ENCODE measurements at places on chromosomes 16 and 17.

DNA sequence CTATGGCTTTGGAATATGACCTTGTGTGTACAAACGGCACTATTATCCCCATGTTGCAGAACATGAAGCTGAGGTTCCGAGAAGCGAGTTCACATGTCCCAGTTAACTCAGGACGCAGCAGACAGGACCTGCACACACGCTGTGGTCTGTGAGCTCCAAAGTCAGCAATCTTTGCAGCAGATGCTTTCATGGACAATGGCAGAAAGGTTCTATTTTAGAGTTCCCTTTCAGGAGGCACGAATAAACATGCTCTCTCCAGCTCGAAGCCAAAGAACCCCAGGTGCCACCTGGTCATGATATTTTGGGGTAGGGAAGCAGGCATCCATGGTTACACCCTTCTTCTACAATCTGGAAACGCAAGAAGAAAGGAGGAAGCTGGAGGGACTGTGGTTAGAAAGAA is 412.0 kb downstream of the TMEM114 start:
- no peak for DNase-seq

DNA sequence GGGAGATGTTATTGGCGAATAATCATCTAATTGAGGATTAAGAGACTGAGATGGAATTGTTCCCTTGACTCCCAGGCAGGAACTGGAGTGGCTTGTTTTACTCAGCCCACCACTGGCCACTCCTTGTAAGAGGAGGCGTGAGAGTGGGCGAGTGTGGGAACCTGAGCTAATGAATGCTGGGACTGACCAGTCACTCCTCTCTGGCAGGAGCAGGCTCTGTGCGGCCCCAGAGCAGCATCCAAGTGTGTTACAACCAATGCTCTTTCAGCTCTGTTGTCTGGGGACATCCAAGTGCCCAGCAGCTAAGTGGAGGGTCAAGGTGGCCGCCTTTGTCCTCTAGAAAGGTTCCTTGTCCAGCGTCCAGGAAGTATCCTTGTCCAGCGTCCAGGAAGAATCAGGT is 739.9 kb downstream of the CDH8 start:
- DNase-seq, result no peak

- no peak for DNase-seq
Measured at GRCh38 chr17:5514976-5515375, 28.6 kb downstream of the MIS12 start.

GRCh38 chr17:49218941-49219913 is 8.7 kb downstream of the ABI3 start:
- no peak for DNase-seq

DNA sequence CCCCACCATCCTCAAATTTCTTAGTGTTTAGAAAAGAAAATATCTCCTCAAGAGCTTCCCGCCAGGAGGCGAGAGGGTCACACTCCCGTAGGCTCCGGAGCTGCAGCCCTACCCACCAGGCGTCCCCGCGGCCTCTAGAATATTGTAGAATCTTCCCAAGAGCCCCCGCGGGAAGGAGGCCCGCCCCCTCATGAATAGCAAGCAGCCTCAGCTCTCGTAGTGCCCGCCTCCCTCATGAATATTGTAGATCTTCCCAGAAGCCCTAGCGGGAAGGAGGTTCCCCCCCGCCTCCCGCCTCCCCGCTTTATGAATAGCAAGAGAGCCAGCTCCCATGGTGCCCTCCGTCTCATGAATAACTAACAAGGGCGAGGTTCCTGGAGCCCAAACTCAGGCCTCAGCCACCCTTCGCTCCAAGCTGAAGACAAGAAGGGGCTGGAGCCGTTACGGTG is at the start of gene FBXO47:
Gene FBXO47 (minus strand): TSS at position 114 of the 449 bp plus-strand sequence. CDS start 4,378 bp downstream, outside the sequence.
- peak; percentile 67 for DNase-seq

DNA sequence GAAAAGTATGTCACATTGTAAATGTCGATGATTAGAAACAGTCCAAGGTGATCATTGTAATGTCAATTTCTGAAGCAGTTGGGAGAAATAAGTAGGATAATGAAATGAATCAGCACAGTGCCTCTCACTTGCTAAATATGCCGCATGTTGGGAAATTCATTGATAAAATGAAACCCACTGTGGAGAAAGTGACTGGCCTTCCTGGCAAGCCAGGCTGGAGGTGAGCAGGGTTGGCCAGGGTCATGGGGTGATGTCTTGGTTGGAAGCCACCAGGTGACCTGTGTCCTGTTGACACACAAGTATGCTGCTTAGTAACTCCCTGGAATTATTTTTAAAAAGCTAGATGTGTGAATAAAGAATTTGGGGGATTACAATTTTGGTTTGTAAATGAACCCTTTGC is 14.9 kb upstream of the WNT9B start:
- DNase-seq, result no peak

DNA sequence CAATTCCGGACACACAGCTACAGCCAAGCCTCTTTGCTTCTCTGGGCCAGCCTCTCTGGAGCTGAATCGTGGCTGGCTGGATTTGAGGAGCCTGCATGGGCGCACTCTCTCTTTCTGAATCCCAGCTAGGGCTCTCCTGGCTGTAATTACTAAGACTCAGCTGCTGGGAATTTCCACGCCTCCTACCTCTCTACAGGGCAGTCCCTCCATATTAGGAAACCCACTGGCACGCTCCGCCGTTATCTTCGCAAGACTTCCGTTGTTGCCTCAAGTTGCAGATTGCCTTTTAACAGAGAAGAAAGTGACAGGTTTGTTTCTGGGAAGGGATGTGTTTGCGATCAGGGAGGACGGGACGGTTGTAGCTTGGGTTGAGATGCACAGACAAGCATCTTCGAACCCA is 188.4 kb upstream of the NLRP1 start:
- no peak for DNase-seq

DNA sequence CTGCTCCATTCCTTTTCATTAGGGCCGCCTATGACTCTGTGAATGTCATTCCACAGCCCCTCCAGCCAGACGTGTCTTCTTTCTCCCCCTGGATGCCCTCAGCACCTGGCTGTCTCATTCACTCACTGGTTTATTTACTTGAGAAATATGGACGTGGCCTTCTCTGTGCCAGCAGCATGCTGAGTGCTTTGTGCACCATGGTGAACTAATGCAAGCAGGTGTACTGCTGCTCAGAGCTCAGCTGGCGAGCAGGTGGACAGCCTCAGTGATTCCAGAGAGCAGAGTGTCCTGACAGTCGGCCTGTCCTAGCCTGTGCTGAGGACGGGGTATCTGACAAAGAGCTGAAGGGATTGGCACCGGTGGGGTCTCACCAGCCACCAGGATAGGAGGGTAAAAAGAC is 96.7 kb downstream of the GNAO1 start:
- no peak for DNase-seq

DNA sequence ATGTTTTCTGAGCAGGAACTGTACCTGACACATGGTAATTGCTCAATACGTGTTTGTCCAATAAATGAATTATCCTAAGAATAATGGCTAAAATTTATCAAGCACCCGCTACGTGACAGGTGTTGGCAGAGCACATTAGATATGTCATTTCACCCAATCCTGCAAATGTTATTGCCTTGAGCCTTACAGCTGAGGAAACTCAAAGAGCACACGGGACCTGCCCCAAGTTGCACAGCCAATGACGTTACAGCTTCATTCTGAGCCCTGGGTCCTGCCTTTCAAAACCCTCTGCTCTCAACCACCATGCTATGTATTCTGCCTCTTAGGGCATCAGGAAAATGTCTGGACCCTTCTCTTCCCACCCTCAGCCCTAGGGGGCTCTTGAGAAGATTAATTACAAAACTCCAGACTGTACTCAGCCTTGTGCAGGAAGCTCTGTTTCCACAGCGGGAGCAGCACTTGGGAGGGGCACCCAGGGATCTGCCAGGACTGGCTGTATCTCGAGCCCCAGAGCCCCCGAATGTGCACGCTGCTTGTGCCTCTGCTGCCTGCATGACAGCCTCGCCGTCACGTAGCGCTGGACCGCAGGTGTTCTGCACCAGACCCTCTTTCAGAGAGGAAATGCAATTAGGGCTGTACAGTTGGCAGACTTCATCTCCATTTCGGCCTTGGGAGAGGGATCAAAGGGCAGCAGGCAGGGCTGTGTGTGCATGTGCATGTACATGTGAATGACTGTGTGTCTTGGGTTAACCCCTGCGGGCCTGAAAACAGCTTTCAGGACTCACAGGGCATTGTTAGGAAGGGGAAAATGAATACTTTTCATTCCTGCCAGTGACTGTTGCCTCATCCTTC is 71.6 kb downstream of the GPR139 start:
- no peak for DNase-seq

DNA sequence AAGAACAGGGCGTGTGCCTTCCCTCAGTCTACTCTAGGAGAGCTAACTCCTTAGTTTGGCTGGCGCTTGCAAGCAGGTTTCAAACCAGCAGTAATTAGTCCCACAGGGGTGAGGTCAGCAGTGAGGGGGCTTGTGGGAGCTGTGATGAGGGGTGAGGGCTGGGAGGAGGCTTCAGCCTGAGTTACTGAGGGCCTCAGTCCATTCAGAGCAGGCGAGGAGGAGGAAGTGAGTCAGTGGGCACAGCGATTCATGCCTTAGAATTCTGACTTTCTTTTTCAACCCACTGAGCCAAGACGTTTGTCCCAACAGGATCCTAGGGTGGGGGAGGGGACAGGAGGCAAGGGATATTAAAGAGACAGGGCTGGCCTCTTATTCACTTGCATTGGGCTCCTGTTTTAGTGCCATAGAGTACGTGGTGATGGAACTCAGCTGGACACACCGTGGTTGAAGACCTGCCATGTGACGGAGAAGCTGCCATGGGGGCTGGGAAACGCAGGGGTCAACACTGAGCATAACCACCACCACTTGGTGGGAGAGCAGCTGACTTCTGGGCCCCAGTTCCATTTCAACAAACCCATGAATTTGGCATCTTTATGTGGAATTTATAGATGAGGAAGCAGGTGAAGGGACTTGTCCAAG is 8.3 kb upstream of the ITGA3 start:
- DNase-seq, result peak; percentile 98

GRCh38 chr17:78294776-78295175 is 63.3 kb downstream of the TMEM235 start:
- DNase-seq, result peak; percentile 46

DNA sequence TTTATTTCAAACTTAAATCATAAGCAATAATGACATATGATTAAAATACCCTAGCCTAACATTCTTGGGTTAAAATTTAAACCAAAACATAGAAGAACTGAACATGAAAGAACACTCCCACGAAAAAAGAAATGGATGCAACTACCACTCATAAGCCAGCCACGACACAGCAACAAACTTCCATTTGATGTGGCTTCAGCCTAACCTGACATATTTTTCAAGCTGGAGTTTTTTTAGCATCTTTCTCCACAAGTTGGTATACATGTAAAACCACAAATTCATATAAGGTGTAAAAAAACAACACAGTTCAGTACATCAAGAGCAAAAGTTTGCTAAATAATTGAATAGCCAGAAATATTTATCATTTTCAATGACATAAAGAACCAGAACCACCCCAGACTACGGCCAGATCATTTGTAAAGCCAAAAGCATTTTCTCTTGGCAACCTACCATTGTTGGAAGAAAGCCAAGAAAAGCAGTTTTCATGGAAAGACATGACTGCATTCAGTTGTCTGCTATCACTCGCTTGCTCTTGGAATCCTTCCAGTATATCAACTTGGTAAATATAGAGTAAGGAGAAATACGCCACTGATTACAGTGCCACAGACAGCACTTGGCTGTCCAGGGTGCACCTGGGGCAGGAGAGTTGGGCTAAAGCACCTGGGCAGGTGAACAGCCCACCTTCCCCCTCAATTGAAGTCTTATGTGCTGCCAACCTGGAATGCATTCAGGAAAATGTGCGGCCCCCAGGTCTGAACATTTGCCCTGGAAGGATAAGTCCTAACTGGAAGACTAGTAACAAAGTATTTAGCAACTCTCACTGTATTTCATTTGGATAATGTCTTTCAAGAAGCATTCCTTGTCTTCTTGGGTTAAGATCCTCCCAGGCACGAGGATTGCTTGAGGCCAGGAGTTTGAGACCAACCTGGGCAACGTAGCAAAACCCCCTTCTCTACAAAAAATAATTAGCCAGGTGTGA is 60.5 kb downstream of the CREBBP start:
- DNase-seq, result peak; percentile 82

DNA sequence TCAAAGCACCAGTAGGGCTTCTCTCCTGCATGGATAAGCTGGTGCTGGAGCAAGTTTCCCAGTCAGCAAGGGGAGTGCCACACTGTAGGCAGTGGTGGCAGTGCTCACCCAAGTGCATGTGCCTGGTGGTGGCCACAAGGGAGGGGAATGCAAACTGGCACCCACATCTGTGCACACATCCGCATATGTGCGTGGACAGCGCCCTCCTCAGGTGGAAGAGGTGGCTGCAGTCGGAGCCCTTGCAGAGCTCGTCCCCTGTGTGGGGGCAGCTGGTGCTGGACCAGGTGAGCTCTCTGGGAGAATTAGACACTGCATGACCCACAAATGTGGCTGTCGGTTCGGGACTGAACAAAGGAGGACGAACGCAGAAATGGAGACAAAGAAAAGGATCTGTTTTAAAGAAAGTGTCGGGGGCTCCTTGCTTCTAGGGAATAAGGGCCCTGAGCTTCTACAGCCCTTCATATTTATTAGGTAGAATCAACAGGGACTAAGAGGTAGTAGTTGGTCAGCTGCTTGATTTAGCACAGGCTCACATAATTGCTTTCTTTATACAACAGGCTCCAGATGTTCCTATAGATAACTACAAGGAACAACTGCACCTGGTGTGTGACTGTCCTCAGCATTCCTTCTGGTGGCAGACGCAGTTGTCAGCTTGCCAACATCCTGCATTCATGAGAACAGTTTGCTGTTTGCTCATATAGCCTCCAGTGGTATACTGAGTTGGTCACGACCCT is 5.3 kb upstream of the ZNF689 start:
- peak; percentile 33 for DNase-seq

DNA sequence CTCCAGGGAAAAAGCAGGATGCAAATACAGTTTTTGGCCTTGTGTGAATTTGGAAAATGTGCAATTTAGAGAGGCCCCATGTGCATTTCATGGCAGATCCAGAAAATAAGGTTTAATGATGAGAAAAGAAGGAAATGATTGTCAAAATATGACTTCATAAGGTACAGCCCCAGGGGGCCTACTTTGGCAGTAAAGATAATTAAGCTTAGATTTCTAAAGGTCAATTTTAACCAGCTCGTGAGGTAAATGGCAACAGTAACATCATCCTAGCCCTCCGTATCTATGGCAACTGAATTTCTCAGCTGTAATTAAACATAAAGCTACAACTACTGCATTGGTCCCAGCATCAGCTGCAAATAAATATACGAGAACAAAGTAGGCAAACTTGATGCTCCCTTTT is 30.0 kb upstream of the PRSS54 start:
- DNase-seq, result no peak

DNA sequence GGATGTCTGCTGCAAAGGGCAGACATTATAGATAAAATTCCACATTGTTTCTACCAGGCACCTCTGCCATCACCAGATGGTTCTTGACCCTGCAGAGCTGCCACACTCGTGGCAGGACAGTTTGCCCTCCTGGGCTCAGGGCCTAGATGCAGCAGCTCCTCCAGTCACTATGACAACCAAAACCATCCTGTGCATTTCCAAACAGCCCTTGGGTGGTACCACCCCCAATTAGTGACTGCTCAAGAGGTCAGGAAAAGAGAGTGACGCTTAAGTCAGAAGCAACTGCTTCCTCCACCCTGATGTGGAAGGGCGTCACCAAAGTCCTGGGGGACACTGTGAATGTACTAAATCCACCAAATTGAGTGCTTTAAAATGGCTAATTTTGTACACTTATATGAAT is 109.2 kb downstream of the C16orf95 start:
- DNase-seq, result no peak

Data from kidney capillary endothelial cell (primary cell).